ENCODE measurements at places on chromosomes 1 and 21.

- peak; percentile 82 for DNase-seq
Measured at GRCh38 chr1:156625436-156626078, 6.3 kb downstream of the HAPLN2 start.

DNA sequence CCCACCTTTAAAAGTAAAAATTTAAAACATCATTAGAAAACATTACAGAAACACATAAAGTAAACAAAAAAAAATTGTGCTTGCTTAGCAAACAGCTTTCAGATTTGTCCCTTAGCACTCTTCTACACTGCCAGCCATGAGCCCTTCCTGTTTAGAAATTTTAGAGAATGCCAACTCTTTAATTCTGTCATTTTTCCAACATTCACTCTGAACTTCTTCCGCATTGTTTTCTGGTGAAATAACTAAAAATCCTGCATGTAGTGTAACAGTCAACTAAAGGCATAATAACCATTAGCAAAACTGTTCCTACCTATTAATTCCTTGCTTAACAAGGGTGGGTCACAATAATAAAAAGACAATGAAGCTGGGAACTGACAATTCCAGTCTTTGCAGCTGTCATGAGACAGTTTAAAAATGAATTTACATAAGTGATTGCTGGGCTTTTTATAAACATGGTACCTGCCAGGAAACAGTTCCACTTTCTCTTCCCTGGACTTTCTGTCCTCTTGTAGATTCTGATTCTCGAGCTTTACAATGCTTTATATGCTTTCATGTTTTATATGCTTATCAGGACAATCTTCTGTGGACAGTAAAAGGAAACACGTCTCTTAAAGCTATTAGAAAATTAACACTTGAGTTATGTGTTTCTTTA lies 19.0 kb downstream of the GNG12 start:
- DNase-seq: no peak

DNA sequence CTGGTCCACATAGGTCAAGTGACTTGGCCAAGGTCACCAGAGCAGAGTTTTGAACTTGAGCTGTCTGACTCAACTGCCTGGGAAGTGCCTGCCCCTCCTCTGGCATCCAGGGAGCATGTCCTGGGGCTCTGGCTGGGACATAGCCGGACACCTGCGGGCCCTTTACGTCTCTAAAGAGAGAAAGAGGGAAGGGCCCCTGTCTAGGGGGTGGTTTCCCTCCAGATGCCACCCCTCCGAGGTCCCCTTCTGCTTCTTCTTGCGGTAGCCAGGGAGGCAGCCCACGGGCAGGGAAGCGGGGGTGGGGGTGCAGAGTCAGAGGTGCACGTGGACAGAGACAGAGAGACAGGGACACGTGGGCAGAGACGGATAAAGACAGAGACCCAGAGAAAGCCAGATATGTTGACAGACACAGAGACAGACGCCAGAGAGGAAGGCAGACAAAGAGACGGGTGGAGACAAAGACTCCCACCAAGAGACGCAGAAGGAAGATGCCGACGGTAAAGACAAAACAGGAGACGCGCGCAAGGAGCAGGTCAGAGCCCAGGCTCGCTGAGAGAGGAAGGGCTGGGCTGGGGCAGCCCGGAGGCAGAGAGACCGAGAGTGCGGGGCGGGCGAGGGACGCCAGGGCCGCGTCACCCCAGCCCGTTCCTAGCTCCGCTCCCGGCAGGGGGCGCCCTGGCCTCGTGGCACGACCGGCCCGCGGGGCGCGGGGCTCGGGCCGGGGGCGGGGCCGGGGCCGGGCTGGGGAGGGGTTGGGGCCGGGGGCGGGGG lies 458 bp upstream of the ALPL start:
- DNase-seq: peak; percentile 68

DNA sequence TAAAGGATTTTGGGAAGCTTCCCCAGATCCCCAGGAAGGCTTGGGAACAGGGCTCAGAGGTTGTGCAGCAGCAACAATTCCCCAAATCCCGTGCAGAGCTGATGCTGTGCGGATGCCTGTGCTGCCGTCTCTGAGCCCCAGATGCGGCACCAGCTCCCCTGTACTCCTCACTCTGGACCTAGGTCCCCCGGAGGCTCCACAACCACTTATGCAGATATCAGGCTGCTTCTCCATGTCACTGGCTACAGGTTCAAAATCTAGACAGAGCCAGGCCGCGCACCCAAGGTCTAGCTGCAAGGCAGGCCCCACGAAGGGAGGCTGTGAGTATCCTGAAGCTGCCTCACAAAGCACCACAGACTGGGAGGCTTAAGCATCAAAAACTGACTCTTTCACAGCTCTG lies 81.6 kb downstream of the PDE9A start:
- no peak for DNase-seq

DNA sequence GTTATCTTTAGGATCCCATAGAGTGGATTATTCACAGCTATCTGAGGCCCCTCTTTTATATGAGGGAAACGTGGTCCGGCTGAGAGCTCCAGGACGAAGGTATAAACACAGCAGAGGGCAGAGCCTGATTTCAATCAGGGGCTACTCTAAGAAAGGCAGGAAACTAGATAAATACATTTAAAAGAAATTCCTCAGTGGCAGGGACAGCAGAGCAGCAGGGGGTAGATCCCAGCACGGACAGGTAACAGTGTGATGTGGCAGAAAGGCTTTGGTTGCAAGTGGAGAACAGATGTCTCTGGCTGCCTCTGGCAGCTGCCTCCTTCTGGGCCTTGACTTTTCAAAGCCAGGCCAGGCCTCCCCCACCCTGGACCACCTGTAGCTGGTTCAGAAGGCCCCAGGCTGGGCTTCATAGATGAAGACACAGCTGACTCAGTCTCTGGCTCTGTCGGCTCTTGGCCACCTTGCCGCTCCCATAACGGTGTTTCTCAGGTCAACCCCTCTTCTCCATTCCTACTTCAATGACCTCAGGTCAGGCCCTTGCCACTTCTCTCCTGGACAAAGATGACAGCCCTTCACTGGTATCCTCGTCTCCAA lies 43.8 kb downstream of the FAM78B start:
- DNase-seq: no peak

- no peak for DNase-seq
Measured at GRCh38 chr1:8378178-8378577, 60.3 kb downstream of the SLC45A1 start.

DNA sequence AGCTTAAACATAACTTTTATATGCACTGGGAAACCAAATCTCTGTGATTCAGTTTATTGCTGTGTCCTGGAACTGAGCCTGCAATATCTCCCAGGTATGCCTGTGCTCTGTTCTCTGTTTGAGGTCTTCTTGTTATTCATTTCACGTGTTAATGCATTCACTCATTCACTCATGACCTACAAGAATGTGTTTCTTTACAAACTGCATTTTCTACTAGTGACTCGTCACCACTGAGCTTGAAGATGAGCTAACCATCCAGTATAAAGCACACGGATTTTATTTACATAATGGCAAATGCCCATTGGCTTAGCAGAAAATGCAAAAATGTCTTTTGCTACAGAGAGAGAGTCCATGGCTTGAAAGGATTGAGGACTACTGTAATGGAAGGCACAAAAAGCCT lies 75.0 kb upstream of the DUSP10 start:
- no peak for DNase-seq

DNA sequence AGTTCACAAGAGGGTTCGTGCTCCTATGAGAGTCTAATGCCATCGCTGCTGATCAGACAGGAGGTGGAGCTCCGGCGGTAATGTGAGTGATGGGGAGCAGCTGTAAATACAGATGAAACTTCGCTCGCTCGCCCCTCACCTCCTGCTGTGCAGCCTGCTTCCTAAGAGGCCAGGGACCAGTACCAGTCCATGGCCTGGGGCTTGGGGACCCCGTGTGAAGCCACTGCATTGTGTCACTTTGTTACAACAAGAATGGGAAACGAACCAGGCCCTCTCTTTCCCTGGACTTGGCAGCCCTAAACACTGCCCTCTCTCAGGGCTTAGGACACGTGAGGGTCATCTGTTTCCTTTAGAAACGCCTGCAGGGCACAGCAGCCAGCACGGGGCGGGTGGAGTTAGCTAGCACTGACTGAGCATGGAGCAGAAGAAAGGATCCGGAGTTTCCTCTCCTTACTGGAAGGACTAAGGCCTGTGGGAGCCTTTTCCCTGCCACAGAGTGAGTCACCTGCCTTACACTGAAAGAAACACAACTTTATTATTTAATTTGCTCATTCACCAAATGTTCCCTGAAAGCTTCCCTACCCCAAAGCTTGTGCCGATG lies 185.2 kb upstream of the TMEM51 start:
- no peak for DNase-seq

GRCh38 chr21:34737115-34737514 lies 68.3 kb downstream of the CLIC6 start:
- DNase-seq: no peak

GRCh38 chr1:53739109-53739681 lies at the start of gene GLIS1:
Gene GLIS1 (minus strand): TSS chr1:53739164. CDS start chr1:53738064, 1,100 bp downstream.
- peak; percentile 49 for DNase-seq

DNA sequence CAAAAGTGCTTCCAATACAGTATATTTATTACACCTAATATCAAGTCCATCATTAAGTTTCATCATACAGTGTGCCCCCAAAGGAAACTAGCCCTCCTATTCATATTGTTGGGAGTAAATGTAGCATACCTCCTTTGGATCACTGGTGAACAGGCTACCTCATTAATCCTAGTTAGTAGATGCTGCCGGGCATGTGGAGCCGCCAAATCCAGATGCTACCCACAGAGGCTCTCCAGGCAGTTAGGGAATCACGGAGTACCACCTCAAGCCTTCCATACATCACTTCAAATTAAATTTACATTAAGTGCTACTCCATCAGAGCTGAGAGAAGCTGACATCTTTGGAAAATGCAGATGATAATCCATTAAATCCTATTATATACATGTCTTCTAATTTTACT lies 121.7 kb upstream of the FOXD3 start:
- no peak for DNase-seq

DNA sequence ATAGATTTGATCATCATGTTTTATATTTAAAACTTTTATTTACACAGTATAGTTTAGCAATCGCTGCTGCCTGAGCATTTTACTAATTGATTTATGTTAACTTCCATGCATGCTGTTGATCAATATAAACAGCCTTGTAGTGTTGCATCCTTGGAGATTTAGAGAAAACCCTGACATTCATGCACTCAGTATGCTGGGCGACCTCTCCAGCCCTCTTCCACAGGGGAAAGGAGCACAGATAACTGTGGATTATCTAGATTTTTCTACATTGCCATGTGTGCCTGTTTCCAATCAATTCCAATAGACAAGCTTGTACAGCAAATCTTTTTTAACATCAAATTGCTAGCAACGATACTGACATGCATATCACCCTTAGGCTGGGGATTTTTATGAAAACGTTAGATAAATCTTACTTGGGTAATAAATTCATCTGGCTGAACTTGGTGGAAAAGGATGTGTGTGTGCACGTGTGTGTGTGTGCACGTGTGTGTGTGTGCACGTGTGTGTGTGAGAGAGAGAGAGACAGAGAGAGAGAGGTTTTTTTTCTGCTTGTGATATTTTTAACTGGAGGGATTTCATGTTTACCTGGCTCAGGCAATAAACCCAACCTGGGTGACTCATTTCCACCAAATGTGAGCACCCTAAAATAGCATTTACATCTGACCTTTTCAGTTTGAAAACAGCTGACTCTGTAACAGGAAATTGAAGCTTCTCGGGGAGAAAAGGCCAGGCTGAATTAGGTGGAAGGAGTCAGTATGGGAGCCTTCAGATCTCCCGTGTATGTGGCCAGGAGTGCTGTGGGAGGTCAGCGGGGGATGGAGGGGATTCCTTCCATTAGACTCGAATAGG lies 339.8 kb downstream of the PRDM2 start:
- DNase-seq: no peak

GRCh38 chr21:37166733-37167132 lies 93.7 kb downstream of the TTC3 start:
- no peak for DNase-seq

- peak; percentile 47 for DNase-seq
Measured at GRCh38 chr1:27872802-27873551, 633 bp downstream of the THEMIS2 start.

DNA sequence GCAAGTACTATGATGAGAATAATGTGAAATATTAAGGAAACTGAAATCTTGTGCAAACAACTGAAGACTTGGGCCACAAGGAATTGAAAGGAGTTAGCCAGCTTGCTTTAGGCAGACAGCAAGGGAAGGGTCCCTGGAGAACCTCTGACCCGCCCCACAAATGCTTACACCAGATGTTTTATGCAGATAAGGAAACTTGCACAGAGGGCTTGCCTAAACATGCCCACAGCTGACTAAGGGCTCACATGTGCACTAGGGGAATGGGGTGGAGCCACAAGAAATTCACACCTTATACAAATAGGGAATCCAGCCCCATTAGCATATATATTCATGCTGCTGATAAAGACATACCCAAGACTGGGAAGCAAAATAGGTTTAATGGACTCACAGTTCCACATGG lies 86.1 kb upstream of the CYYR1 start:
- no peak for DNase-seq

DNA sequence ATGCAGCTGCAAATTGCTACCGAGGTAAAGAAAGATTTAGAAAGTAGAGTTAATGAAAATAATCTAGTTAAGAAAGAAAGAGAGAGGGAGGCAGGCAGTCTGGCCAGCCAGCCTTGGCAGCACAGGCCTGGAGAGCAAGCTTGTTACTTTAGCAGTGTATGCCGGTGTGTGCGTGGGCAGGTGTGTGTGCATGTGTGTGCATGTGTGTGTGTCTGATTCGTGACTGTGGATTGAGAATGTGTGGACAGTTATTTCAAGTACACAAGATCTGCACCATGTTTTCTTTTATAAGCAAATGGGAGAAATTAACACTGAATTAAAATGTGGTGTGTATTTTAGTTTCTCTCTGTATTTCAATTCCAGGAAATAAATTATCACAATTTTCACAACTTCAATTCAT lies 211.6 kb downstream of the DSCAM start:
- no peak for DNase-seq

GRCh38 chr1:204477036-204477740 lies 17.4 kb downstream of the PIK3C2B start:
- no peak for DNase-seq

DNA sequence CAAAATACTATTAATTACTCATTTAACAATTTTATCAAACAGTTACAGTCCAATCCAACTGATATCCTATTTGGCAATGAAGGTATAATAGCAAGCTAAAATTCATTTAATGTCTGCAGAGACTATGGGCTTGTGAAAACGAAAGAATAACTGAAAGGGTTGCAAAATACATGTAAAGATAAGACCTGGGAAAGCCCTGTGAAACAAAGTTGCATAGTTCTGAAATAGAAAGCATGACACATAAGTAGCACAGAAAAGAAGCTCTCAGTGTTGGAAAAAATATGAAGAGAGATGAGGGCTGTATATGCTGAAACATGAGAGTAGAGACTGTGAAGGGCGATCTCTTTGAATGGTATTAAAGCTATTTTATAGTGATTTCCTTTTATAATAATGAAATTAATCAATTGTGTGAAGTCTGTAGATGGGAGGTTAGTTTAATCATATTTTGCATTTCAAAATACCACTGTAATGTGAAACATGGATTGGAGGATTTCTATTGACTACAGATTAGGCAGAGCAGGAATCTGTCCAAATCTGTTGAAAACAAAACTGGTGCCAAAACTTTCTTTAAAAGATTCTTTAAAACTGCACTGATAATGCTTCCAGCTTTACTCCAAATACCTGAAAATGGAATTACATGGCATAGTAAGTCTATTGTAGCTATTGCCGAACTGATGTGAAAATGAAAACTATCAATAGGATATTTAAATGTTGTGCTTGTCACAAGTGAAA lies 1518.9 kb upstream of the B3GALT2 start:
- DNase-seq: no peak

- DNase-seq: no peak
Measured at GRCh38 chr1:51000160-51000559, 30.1 kb downstream of the CDKN2C start.

GRCh38 chr1:89279011-89279466 lies 6.4 kb upstream of the GBP5 start:
- DNase-seq: no peak

- no peak for DNase-seq
Measured at GRCh38 chr1:100308777-100309176, 42.8 kb downstream of the RTCA start.

GRCh38 chr1:167184081-167184480 lies 36.6 kb upstream of the POU2F1 start:
- DNase-seq: no peak
